Heart right ventricle (tissue), 16 donors: ENCODE measurements at places on chromosomes 12 and 14.

DNA sequence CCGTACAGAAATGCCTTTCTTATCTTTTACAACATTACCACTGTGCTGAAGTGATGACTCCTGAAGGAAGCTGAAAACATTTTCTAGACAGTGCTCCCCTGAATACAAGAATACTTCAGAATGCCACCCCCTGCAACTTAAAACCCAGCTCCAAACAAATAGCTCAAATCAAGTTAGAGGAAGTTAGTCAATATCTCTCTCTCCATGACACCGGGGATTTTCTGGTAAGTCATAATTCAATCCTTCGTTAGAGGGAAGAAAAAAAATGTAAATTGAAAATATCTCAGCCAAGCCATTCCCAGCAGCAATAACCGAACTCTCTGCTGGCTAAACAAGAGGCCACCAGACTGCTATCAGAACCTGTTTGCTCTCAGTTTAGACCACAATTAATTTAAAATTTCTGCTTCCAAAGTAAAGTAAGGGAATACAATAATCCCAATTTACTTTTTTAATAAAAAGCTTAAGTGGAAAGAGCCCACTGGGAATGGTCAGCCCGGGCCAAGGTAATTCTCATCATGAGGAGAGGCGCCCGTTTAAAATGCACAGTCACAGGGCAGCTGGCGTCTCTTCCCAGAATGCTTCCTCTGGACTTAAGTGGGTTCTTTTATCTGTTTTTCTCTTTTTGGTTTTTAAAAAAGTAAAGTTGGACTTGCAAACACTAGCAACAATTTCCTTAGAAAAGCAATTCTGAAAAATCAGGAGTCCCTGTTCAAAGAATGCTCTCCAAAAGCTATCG is 710.1 kb upstream of the STXBP6 start:
- no peak for DNase-seq

- no peak for DNase-seq
Measured at GRCh38 chr12:29612912-29613311, 115.4 kb upstream of the OVCH1 start.

- DNase-seq: no peak
Measured at GRCh38 chr14:20606190-20606901, 15.2 kb upstream of the RNASE12 start.

DNA sequence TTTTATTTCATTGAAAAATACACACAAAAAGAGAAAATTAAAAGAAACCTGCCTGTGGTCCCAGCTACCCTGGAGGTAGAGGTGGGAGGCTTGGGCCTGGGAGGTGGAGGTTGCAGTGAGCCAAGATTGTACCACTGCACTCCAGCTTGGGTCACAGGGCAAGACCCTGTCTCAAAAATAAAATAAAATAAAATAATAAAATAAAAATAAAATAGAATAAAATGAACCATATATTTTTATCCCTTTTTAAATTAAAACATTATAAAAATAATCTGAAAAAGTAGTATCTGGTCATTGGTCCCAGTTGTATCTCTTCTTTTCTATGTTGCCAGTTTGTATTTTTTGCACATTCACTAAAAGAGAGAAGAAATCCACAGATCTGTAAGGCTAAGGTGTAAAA is 16.7 kb upstream of the FAM234B start:
- DNase-seq: no peak

DNA sequence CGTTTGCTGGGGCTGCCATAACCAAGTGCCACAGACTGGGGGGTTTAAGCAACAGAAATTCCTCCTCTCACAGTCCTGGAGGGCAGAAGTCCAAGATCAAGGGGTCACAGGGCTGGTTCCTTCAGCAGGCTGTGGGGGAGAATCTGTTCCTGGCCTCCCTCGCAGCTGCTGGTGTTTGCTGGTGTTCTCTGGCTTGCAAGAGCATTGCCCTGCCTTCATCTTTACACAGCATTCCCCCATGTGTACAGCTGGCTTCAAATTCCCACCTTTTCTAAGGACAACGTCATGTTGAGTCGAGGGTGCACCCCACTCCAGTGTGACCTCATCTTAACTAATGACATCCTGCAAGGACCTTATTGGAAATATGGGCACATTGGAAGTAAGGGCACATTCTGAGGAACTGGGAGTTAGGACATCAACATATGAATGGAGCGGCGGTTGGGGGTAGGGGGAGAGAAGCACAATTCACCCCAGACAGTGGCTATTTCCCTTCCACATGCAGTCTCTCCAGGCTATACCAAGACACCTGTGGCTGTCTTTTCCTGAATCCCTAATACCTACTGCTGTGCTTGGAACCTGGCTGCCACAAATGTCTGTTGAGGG is 123.6 kb downstream of the FOXN3 start:
- DNase-seq: no peak

DNA sequence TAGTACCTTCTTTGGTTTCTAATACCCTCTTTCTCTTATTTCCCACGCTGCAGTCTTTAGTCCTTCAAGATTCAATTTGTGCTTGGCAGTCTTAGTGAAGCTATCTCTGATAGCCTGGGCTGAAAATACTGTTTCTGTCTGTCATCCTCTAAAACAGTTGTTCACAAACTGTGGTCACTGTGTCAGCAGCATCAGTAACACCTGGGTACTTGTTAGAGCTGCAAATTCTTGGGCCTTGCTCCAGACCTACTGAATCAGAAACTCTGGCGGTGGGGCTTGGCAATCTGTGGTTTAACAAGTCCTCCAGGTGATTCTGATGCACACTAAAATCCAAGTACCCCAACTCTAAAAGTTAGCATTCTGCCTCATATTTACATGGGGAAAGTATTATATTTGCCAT is 217.5 kb upstream of the SEL1L start:
- no peak for DNase-seq

- DNase-seq: no peak
Measured at GRCh38 chr12:23133471-23133870, 508.5 kb downstream of the ETNK1 start.

GRCh38 chr12:56725723-56726102 is 614 bp upstream of the NACA start:
- no peak for DNase-seq

GRCh38 chr12:92769124-92769901 is 66.5 kb downstream of the PLEKHG7 start:
- DNase-seq: no peak

- no peak for DNase-seq
Measured at GRCh38 chr12:45801625-45802024, 72.1 kb downstream of the ARID2 start.

DNA sequence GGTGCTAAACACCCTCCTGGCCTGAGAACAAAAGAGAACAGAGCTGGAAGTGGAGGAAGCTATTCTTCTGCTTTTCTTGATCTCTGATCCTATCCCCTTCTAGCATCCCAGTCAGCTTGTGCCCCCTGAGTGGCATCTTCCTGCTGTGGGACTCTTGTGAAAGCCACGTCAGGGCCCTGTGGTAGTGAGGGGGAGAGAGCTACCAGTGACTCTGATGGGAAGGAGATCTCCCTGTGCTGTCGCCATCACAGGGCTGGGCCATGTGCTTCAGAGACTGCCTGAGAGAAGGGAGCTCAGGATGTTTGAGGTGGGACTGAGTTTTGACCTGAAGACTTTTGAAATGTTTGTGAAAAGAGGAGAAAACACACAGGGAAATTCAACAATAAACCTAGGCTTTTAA is 107.6 kb upstream of the FUT8 start:
- DNase-seq: no peak

- no peak for DNase-seq
Measured at GRCh38 chr12:56999456-56999855, 6.9 kb downstream of the ZBTB39 start.

DNA sequence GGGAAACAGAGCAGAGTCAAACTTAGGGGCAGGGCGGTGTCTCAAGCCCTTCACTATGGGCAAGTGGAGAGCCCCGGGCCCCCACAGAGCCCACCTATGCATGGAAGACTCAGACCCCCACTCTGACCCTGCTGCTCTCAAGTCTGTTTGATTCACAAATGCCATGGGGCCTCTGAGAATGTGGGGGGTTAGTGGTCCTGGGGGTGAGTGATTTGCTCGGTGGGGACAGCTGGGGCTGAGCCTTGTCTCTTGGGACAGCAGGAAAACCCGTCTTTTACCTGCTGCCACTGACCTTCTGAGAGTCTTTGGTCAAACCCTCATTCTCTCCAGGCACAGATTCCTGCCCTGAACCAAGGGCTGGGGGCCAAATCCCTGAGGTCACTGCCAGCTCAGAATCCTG is 201.0 kb upstream of the RTL1 start:
- DNase-seq: no peak

GRCh38 chr12:103769240-103769945 is 71.6 kb downstream of the NT5DC3 start:
- DNase-seq: no peak

DNA sequence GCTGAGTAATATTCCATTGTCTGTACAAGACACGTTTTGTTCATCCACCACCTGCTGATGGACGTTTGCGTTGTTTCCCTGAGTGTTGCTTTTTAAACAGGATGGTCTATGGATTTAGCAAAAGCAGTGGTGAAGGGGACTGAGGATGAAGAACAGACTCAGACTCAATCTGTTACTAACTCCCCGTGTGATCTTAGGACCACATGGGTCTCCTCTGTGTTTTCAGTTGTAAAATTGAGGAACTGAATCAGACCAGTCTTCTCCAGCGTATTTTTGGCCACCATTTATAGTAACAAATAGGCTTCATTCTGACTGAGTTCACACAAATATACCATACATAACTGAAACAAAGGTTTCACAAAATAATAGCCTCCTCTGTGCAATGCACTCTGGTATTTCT is 85.6 kb downstream of the FOXN3 start:
- no peak for DNase-seq

GRCh38 chr12:28950049-28950448 is 199.0 kb upstream of the FAR2 start:
- no peak for DNase-seq
